Kidney tubule cell (primary cell): ENCODE measurements at places on chromosomes 3 and 15.

- DNase-seq, result peak; percentile 79
Measured at GRCh38 chr3:119195911-119196310, 22.5 kb downstream of the UPK1B start.

- peak; percentile 13 for DNase-seq
Measured at GRCh38 chr3:112813723-112814171, 32.9 kb downstream of the CD200R1L start.

GRCh38 chr3:3081381-3082233 is 28.6 kb downstream of the IL5RA start:
- no peak for DNase-seq

DNA sequence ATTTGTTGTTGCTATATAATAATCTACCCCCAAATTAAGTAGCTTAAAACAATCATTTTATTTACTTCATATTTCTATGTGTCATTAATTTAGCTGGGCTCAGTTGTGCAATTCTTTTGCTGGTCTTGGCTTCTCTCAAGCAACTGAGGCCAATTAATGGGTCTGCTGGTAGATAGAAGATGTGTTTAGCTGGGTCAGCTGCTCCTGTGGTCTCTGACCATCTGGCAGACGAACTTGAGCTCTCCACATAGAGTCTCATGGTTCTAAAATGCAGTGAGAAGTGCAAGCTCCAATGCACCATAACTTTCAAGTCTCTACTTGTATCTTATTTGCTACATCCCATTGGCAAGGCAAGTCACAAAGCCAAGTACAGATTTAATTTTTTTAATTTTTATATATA is 515.6 kb downstream of the ZIC1 start:
- no peak for DNase-seq

DNA sequence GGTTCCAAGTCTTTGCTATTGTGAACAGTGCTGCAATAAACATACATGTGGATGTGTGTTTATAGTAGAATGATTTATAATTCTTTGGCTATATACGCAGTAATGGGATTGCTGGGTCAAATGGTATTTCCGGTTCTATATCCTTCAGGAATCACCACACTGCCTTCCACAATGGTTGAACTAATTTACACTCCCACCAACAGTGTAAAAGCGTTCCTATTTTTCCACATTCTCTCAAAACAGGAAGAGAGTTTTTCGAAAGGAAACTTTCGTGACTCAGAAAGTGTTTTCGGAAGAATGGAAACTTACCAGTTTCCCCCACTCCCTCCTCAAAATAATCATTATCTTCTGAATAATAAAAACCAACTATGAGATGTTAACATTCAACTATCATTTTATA is 205.8 kb downstream of the ALCAM start:
- no peak for DNase-seq

- DNase-seq, result peak; percentile 71
Measured at GRCh38 chr3:42159706-42160472, 68.7 kb downstream of the TRAK1 start.

GRCh38 chr3:187594272-187594671 is 75.9 kb downstream of the SST start:
- DNase-seq, result no peak

DNA sequence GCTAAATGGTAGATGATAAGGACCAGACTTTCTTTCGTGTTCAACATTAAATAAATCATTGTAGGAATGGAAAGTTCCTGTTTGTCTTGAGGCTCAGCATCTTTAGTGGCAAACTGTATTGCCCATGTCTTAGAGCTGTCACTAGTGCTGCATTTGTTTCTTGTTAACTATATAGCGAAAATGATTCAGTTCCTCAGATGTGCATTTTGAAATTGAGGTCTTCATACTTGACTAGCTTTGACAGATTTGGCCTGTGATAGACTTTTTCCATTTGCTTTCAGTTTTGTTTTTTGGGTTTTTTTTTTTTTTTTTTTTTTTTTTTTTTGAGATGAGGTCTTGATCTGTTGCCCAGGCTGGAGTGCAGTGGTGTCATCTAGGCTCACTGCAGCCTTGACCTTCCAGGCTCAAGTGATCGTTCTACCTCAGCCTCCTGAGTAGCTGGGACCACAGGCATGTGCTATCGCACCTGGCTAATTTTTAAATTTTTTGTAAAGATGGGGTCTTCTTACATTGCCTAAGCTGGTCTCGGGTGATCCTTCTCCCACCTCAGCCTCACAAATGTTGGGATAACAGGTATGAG is 9.5 kb upstream of the RPLP1 start:
- DNase-seq, result no peak

GRCh38 chr3:25246913-25247312 is 181.2 kb upstream of the RARB start:
- DNase-seq, result no peak

DNA sequence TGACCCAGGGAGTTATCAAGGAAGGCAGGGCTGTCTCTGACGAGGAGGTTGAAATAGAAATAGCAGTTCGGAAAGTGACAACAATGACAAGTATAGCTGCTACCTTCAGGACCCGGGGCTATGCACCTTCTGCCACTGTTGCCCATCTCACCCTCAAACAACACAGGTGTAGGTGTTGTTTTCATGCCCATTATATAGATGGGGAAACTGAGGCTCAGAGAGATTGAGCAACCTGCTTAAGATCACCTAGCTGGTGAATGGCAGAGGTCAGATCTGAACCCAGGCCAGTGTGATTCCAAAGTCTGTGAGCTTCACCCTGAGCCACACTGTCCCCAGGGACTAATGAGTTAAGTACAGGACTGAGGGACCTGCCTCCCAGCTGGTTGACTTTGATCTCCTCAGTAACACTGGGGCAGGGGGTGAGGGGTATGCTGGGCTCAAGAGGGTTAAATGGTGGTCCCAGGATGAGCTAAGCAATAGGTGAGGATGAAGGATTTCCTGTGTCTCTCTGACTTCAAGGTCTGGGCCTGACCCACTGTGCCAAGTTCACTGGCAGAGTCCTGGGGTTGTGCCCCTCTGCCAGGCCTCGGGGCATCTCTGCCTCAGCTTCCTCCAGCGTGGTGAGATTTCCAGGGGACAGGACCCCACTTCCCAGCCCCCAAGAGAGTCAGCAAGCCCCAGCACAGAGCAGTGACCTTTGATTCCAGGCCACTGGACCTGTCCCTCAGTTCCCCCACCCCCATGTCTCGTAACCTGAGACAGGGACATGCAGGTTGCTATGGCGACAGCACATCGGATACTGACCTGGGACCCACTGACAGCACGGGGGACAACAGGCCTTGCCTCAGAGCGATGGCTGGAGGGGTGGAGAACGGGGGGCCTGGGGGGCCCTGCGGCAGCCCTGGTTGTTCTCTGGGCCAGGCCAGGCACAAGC is 35.0 kb downstream of the ATP2B2 start:
- DNase-seq, result no peak

- no peak for DNase-seq
Measured at GRCh38 chr3:124976383-124976782, 41.8 kb upstream of the MUC13 start.

DNA sequence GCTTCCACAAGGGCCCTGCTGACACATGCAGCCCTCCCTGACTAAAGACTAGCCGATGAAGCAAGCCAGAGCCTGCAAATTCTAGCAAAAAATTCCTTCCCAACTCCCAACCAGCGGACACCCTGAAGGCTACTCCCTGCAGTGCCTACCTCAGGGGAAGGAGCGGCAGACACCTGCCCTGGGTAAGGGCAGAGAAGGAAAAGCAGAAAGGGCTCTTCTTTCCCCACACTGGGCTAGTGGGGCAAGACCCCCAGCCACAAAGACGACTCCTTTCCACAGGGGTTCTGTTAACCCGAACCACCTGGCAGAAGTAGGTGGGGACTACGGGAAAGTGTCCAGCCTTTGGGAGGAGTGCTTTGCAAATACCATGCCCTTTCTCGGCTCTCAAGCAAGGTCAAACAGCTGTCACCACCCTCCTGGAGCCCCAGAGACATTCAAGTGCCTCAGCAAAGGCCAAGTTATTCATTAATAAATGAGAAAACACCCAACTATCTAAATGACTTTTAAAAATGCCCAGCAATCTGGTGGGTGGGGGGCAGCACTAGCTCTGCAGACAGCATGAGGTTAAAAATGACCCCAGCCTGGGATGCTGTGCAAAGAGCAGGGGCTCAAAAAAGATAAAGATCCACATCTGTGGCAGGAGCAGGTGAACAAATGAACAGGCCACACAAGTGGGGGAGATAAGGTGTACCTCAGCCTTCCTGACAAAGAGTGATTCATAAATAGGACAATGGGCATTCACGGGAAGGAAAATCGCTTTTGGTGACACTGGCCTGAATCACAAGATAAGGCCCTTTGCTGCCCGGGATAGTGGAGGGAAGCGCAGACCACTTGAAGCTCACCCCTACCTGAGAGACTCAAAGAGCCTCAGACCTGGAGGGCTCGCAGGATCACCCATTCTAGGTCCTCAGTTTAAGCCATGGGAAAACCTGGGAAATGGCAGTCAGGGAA is 33.0 kb downstream of the CCDC12 start:
- peak; percentile 83 for DNase-seq

GRCh38 chr3:105967117-105967516 is 98.3 kb upstream of the CBLB start:
- no peak for DNase-seq

DNA sequence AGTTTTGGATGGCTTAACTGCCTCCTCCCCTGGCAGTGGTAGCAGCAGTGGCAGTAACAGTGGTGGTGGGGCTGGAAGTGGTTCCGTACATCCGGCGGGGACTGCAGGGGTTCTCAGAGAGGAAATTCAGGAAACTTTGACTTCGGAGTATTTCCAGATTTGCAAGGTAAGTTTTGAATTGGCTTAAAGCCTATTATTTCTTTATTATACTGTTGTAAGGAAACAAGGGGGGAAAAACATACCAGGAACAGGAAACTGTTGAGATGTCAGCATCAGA is 1.5 kb downstream of the STXBP5L start:
- DNase-seq, result no peak

DNA sequence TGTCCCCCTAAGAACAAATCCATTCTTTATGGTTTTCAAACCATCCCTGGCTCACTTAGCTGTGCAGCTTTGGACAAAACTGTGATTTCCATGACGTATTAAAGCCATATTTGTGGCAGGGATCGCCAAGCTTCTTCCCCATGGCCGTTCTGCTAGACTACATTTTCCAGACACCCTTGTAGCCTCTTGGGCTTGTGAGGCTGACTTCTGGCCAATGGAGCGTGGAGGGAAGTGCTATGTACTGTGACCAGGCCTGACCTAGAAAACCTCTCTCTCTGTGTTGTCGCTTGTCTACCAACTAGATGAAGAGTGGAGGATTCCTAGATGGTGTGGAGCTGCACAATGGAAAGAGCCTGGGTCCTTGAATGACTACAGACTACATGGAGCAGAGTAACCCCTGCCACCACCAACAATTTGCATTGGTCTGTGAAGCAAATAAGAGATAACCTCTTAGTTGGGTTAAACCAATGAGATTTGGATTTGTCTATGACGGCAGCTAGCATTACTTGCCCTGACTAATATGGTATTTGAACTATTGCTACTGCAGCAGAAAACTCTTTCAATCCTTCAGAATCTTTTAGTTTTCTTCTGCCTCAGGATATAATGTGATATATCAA is 22.1 kb upstream of the MGLL start:
- peak; percentile 67 for DNase-seq

DNA sequence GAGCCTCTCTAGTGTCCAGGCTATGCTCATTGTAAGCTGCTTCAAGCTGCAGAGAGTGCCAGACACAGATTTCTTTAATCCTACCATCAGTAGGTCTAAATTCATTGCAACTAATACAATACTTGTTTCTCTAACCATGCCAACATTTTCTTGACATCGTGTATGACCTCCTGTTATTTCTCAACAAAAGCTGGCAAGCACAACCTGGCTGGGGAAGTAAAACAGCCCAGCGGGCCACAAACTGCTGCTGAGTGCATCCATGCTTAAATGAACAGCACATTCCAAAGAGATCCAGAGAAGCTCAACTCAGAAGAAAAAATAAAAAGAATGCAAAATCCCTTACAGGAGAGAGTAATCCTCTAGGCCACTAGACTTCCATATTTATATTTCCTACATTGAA is 36.5 kb downstream of the GMNC start:
- DNase-seq, result peak; percentile 79

DNA sequence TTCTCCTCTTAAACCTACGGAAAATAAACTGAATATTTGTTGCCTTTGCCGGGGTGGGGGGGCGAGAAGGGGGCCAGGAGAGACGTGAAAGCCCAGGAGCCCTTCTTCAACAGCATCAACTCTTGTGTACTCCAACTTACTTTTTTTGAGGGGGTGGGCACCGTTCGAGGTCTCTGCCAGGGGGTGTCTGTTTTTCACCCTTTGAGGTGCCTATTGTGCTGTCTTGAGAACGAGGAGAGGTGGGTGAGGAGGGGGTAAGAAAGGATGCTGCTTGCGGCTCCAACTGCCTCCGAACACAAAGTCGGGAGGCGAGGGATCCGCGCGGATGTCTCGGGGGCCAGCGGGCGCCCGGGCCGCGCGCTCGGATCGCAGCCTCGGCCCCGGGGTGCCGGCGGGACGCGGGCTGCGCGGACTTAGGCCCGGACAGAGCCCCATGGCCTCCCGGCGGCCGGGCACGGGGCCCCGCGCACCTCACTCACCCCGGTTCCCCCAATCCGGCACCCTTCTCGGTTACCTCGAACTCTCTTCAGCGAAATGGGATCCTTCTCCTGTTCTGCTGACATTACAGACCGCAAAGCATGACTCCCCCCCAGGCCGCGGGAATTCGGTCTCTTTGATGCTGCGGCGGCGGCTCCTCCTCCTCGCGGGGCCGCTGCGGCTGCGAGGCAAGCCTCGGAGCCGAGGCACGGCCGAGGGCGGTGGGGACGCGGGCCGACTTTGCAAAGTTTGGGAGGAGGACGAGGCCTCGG is 650 bp downstream of the PYGO1 start:
- DNase-seq, result peak; percentile 46

- no peak for DNase-seq
Measured at GRCh38 chr3:54312156-54312899, 190.0 kb downstream of the CACNA2D3 start.

GRCh38 chr3:43024181-43024885 is 45.2 kb downstream of the GASK1A start:
- DNase-seq, result no peak

GRCh38 chr15:74335396-74335795 is 32.0 kb downstream of the CYP11A1 start:
- DNase-seq, result no peak

GRCh38 chr3:23162934-23163333 is 40.2 kb upstream of the UBE2E2 start:
- peak; percentile 89 for DNase-seq

DNA sequence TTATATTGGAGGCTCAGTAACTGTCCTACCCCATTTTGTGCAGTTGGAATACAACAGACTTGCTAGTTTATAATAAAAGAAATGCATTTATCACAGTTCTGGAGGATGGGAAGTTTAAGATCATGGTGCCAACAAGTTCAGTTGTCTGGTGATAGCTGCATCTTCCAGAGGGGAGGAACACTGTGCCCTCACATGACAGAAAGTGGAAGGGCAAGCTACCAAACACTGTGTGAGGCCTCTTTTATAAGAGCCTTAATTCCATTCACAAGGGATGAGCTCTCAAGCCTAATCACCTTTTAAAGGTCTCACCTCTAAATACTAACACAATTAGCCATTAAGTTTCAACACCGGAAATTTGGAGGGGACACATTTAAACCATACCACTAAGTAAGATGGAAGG is 1073.9 kb downstream of the PLOD2 start:
- DNase-seq, result no peak

- no peak for DNase-seq
Measured at GRCh38 chr3:48938156-48938555, 19.5 kb downstream of the ARIH2 start.
